ENCODE measurements at places on chromosomes 2 and 18.

DNA sequence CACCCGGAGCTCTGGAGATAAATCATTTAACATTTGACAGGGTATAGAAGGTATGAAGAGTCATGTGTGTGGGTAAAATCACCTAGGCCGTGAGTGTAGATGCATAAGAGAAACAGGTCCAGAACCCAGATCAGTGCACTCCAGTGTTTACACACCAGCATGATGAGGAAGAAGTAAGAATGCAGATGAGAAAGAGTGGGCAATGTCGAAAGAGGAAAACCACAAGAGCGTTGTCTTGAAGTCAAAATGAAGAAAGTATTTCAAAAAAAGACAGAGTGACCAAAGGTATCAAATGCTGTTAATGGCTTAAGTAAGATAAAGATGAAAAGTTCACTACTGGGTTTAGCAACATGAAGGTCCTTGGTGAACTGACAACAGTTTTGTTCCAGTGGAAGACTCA is 32.0 kb upstream of the PLB1 start:
- no peak for DNase-seq

DNA sequence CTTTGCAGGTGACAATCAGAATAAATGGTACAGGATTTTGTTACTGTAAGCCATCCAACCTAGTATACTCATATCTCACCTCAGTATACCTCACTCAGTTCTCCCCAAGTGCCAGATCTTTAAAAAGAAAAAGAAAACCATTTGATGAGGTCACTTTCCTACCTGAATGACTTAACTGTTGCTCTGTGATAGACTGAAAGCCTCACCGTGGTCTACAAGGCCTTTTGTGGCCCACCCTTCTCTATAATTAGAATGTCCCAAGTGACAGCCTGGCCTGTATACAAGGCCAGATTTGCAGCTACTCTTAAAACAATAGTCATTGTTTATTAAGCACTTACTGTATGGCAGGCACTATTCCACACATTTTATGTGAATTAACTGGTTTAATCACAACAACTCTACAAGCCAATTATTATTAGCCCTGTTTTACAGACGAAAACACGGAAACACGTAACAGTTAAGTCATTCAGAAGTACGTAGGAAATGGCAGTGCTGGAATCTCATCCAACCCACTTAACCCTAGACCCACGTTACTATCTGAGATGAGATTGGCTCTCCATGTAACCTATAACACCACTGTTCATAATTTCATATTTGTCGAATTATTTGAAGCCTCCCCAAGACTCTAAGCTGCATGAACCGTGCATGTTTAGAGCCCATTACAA is 28.3 kb downstream of the PKP4 start:
- DNase-seq, result no peak

DNA sequence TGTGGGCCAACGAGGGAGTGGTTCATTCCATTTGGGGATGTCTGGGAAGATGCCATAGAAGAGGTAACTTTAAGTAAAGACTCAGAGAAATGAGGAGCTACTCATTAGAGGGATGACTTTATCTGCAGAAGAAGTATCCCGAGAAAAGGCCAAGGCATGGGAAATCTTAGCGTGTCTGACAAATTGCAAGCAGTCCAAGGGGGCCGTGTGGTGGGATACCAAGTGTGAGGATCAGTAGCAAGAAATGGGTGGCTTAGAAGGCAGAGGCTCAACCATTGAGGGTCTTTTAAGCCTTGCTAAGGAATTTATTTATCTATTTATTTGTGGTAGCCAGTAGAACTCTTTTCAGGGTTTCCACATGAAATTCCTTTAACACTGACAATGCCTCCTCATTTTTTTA is 436.4 kb downstream of the RNF144A start:
- DNase-seq, result no peak

DNA sequence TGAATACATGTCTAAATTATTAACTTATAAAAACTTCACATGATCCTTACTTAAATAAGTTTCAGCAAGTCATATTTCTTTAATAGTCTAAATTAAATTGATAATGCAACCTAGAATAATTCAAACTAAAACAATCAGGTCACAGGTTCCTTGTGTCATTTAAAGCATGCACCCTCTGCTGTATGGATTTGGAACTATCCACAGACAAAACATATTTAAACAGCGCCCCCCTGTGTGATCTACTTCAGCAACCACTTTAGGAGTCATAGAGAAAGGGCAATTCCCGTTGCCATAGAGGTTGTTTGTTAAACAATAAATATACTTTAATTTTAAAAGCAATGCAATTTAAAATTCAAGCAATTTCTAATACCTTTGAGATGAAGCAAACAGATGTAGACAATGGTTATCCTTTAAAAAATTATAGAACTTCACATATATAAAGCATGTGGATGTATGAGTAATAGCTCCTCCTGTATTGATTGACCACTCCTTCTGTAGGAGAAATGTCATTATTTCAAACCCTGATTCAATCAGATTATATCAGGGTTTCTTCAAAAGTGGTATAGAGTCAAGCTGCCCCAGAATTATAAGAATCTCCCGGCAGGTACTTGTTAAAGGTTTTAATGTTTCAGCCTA is 21.2 kb downstream of the GRB14 start:
- DNase-seq, result no peak

DNA sequence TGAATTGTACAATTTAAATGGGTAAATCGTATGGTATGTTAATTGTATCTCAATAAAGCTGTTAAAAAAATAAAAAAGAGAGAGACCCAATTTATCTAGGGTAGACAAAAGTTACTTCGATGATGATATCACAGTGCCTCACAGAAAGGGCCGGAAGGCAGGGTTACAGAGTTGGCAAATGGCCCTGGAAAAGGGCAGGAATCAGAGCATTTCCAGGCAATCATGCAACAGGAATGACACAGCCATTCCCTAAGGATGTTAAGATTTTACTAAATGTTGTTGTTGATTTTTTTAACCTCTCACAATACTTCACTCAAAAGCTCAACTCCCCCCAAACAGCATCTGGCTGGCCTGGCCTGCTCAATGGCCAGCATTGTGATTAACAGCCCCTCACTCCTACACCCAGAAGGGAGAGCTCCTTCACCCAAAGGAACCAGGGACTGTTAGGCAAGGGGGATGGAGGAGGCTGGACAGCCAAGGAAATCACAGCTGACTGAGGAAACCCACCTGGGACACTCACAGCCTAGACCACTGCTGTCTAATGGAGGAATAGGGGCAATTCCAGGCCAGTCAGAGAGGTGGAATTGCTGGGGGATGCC is 7.7 kb upstream of the SP100 start:
- DNase-seq, result no peak

DNA sequence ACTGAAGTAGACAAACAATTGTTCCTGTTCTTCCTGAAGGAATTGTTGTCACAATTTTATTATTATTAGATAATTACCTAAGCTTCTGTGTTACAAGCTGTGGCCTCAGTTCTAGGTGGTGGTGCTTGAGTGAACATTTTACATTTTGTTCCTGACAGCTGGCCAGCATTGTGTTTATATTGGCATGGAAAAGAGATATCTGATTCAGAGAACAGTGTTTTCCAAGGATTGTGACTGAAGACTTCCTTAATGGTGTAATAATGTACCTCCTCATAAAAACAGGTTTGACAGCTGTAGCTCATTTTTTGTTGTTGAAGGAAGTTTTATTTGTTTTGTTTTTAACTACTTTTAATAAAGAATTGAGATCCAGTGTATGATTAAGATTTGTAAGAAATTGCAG is 95.2 kb downstream of the EPB41L5 start:
- no peak for DNase-seq

- no peak for DNase-seq
Measured at GRCh38 chr2:81670885-81671284, 1366.3 kb upstream of the LRRTM1 start.
